ENCODE measurements at places on chromosomes 5 and 9.

DNA sequence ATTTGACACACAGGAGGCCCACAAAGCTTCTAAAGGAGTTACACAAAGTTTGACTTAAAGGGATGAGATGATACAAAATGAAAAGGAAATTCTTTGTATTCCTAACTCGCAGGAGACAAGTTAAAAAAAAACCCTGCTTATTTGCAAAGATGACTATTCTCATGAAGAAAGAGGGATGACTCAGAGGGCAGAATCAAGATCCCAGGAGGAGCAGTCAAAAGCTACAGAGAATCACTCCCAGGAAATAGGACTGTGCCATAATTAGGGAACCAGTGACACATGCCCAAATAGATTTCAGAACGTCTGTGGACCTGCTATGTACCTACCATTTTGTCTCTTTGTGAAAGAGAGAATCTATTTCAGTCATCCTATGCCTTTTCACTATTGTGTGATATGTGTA, 103.5 kb upstream of the ARRDC3 start:
- no peak for DNase-seq

DNA sequence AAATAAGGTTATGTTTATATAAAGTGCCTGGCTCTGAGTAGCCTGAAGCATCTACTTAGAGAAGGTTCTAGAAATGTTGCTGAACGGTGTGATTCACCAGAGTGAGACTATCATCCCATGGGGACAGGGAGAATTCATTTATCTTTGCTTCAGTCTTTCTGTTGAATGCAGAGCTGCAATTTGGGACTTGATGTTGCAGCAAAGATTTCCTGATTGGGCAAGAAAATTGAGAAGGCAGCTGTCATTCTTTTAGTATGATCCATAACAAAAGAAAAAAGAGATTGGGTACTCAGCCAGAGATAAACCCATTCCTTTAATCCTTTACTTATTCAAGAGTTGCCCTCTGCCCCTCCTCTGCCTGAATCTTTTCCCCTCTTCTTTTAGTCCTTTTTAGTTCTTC, 456.3 kb upstream of the WWC1 start:
- no peak for DNase-seq

DNA sequence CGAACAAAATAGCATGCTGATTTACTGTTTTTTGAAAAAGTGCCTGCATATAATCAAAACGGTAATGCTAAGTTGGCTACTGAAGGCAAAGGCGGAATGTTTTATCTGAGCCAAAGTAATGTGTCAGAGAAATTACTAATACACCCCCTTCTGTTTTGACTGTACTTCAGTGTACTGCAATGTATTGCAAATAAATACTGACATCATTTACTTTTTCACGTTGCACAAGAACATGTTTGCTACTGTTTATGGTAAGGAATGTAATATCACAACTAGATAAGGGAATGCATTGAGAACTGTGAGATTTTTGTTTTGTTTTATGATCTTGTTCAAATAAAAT, 813 bp upstream of the AGTPBP1 start:
- no peak for DNase-seq

GRCh38 chr9:97555164-97555563, 53.7 kb downstream of the TMOD1 start:
- no peak for DNase-seq

GRCh38 chr9:104941597-104941996, 13.6 kb upstream of the ABCA1 start:
- no peak for DNase-seq

DNA sequence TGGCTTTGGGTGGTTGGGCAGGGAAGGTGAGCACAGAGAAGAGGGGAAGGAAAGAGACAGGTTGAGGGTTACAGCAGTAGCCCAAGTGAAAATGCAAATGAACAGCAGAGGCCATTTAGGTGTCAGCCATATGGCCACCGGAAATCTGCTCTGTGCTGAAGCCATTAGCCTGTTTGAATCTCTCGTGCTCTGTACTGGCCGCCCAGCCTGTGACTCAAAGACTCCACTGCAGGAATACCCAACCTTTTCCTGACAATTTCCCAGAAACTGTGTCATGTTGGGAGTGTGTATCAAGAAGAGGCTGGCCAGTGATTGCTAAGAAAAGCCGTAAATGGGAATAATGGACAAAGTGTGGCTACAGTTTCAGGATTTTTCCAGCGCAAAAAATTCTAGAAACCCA, 35.9 kb upstream of the RAI14 start:
- no peak for DNase-seq

GRCh38 chr9:123922911-123923310, 7.0 kb downstream of the DENND1A start:
- no peak for DNase-seq

- DNase-seq: no peak
Measured at GRCh38 chr9:93398471-93398870, 53.0 kb upstream of the FAM120A start.

DNA sequence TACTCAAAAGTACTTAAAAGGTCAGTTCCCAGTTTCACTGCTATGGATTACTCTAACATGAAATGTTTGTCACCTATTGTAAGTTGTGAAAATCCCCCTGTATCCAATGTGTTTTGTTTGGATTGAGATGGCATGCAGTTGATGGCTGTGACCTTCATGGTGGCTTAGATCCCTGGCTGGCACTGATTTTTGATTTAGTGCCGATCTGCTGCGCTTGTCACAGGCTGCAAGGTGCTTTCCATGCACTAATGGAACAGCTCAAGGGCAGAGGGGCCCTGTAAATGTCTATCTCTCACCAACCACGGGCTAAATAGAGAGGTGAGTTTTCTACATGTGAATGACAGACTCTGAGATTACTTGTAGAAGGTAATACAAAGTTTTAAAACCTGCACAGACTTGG, 69.8 kb upstream of the WDR41 start:
- DNase-seq: no peak

DNA sequence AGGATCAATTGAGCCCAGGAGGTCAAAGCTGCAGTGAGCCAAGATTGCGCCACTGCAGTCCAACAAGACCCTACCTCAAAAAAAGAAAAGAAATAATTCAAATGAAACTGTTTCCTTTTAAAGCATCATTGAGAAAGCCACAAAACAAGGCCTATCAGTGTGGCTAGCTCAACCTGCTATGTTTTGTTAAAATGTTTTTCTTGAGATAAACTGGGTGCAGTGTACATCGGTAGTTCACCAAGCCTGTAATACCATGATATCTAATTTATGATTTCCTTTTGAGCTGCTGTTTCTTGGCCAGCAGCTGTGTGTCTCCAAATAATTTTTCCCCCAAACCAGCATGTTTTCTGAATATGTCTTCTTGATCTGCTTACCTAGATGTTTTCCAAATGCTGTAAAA, 97.3 kb upstream of the GOLGA1 start:
- DNase-seq: no peak

DNA sequence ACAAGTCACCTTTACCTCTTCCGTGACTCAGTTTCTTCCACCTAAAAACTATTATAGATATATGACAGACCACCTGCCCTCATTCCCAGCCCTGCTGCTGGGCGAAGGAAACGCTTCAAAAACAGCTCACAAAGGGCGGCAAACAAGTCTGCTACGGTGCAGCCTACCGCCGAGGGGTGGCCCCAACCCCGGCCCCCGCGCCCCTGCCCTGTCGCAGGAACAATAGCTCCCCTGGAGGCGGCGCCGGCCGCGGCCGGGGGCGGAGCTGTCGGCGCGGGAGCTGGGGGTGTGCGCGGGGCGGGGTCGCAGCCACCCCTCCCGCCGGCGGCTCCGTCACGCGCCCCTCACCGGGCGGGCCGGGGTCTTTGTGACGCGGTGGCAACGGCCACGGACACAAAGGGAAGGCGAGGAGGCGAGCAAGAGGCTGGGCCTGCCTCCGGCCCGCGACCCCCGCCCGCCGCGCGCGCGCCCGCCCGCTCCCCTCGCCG, at the start of gene TMEFF1:
TSS of gene TMEFF1 (plus strand) at position 362 of the 488 bp plus-strand sequence. CDS start 396 bp downstream, outside the sequence.
- no peak for DNase-seq

GRCh38 chr9:37575921-37576721, at the start of gene FBXO10:
Gene FBXO10, minus strand, starts transcription at chr9:37576380. Its CDS starts 34,612 bp downstream, at chr9:37541768.
- DNase-seq: no peak

GRCh38 chr9:26477963-26478362, 414.6 kb downstream of the CAAP1 start:
- DNase-seq: no peak

DNA sequence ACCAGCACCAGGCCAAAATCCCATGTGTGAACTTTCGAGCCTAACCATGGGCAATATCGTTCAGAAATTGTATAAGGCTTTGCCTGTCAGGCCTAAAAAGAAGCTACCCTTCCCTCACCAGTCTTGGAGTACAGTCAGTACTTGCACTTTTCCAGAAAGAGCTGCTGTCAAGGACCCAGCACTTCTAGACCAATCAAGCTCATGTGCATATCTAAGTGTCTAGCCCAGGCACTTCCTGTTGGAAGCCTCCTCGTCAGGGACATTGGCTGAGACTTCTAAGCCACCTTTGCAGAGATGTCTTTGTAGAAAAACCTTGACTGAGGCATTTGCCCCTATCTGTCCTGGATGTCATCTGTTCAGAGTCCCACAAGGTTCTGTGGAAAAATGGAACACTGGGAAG, 1930.5 kb downstream of the EFNA5 start:
- no peak for DNase-seq

GRCh38 chr5:75622564-75622963, 11.3 kb downstream of the ANKDD1B start:
- DNase-seq: no peak

DNA sequence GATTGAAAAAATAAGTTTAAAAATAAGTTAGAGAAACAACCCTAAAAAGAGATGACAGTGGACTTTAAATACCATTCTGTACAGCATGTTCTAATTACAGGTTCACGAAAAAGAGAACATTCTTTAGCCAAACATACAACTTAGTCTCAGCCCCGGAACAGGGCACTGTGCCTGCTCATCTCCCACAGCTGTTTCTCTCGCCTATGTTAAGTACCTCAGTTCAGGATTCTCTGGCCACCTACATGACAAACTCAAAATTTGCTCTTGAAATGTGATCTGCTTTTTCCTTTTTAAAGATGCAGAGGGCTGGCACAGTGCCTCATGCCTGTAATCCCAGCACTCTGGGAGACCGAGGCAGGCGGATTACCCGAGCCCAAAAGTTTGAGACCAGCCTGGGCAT, 52.3 kb downstream of the MYO10 start:
- DNase-seq: no peak

- no peak for DNase-seq
Measured at GRCh38 chr9:127841087-127841835, 13.2 kb downstream of the ENG start.

DNA sequence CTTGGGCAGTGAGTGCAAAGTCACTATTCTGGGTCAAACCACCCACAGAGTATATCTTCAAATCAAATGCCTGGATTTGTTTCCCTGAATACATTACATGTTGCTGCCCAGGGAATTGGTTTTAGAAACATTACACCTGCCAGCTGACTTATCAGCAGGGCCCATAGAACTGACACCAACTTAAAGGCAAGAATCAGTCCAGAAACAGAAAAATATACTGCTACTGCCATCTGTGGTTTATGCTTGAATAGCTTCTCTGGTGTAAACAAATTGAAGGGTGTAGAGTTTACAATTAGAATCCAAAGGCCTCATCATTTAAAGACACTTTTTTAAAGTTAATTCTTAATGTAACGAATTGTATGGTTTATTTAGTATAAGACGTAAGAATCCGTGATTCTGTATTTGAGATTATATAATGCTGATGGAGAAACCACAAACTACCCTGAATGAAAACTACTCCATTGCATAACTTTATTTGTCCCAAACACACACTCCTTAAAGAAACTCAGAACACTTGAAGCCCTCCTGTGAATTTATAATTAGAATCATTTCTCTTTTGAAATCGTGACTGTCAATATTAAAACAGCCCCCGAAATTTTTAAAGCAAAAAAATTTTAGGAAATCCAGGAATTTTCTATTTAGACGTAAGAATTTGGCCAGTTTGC, 6.2 kb downstream of the NR6A1 start:
- no peak for DNase-seq

DNA sequence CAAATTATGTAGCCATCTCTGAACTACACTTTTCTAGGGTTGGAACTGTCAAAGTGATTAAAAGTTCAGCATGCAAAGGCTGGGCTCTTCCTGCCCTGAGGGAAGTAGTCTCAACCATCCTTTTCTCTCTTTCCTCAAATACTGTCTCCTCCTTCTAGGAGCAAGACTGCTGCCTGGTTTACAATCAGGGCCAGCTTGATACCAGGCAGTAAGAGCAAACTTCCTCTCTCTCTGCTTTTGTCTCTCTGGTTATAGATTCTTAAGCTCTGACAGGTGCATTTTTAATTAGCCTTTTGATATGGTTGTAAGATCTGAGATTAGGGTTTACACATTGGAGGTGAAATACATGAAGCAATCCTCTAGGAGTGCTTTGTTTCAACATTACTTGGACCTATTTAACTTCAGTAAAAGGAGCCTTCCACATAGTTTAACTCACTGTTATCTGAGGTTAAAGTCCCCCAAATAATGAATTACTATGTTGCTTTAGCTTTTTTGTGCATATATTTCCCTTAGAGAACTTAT, 436.1 kb downstream of the SPATA31D1 start:
- no peak for DNase-seq

GRCh38 chr5:96214442-96215197, 218.4 kb downstream of the PCSK1 start:
- no peak for DNase-seq

- no peak for DNase-seq
Measured at GRCh38 chr9:114470581-114470980, 34.7 kb downstream of the WHRN start.

DNA sequence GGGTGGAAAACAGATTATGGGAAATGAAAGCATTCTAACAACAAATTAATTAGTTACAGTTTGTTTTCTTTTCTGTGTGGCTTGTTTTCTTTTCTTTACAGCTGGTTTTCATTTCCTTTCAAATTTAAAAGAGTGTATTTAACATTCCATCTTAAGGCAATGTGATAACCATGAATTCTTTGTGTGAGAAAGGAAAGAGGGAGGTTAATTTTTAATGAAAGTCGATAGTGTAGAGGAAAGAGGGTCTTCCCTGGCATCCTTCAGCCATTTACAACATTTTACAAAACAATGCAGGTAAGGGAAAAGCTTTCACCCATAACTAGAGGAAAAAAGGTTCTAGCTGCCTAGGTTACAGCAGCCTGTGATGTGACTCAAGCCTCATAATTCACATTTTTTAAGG, 43.9 kb upstream of the IL33 start:
- DNase-seq: no peak

DNA sequence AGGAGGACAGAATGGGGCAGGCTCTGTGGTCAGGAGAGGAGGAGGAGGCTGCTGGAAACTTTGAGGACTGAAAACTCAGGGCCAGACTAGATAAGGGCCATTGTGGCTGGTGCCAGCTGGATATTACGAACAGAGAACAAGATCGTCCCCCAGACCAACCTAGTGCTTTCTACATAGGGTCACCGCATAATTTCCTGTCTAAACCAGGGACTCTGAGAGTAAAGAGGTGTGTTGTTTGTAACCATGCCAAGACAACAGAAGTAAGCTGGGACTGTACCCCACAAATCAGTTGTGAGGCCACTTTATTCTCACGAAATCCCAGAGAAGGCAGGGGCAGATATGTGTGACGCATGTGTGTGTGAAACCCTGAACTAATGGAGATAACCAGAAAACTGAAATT, 20.3 kb upstream of the GFPT2 start:
- DNase-seq: no peak

All from HS-27A (cell line).